ENCODE measurements at places on chromosomes 3 and 15. TPM values are rescaled to one million over a fixed set of nuclear protein-coding genes. Genes with fewer than 3 reads are reported as not detected.
A peak's percentile ranks its signal among the peaks of the same experiment; 100 is the strongest.

DNA sequence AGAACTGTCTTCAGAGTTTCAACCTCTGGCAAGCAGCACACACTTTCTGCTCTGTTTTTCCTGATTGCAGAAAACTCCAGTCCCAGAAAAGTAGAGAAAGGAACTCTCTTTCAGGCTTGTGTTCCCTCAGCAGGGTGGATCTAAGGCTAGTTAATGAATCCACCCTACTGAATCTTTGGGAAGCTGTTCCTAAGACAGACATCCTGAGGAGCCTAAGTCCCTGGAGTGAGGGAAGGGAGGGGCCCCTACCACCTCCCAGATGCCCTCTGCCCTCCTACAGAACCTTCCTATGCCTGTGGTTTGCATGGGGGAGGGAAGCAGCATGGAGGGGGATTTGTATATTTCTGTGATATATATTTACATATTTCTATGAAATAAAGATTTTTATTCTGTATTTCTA, 124.4 kb downstream of the ANO10 start:
- peak; percentile 63 for DNase-seq

DNA sequence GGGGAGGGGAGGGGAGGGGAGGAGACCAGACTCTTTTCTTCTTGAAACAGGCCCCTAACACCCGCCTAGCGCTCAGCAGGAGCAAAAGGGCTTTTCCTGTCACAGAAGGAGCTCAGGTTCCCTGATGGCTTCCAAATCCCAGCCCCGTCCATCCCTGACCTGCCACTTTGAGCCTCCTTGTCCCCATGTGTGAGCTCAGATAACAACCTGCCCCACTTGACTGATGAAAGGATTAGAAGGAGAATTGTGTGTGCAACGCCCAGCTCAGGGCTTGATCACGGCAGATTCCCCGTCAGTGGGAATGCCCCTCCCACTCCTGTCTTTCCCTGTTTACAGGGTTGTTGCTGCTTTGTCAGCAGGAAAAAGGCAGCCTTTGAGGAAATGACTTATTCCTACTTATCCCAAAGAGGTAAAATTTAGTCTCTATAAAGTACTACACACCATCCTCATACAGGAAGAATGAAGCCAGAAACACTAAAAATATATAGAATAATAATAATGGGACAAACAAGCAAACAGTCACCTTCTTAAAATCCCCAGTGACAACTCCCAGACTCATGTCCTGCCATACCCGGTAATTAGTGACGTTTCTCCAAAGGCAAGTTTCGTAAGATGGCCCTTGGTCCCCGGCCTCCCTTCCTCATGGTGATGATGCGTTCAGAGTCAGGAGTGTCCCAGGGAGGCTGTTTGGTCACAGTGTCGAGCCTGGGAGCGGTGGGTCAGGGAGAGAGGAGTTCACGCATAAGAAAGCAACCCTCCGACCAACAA, 6.1 kb upstream of the LRRC15 start:
- DNase-seq: peak; percentile 66

- DNase-seq: no peak
Measured at GRCh38 chr15:47473832-47474231, 243.5 kb upstream of the SEMA6D start.

- DNase-seq: no peak
Measured at GRCh38 chr3:98058244-98058960, 23.3 kb upstream of the GABRR3 start.

GRCh38 chr3:134216191-134216764, 34.4 kb downstream of the RYK start:
- DNase-seq: no peak

DNA sequence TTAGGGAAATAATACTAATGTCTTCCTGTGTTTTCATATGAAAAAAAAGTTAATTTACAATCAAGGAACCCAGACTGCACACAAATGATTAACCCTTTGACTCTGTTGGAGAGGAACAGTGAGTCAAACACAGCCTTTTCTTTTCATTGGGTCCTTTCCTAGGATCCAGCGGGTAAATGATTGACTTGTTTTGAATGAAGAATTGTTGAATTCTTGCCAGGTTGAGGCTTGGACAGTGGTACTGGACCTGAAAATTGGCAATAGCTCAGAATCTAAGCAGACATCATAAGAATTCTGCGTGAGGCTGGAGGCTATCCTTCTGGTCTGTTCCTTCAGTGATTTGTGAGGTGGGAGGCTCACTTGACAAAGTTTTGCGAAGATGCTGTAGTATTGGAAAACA, 143.0 kb downstream of the RYR3 start:
- DNase-seq: no peak

DNA sequence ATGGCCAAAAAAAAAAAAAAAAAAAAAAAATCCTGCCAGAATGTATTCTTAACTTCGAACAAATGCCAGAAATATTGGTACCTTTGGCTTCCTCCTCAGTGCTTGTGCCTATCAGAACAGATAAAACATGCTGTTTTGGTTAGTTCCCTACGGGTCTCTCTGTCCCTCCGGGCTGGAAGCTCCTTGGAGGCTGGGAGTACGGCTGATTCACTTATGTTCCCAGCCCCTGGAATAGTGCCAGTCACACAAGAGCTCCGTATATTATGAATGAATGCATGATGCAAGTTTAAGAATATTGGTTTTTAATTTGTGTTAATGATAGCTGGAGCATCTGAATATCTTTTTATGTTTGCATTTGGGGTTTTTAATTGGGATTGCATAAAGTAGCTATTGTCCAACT, 44.0 kb downstream of the NR2F2 start:
- DNase-seq: no peak

GRCh38 chr15:26325495-26325894, 447.4 kb downstream of the GABRB3 start:
- no peak for DNase-seq

GRCh38 chr15:31047437-31047836, 54.1 kb downstream of the TRPM1 start:
- no peak for DNase-seq

DNA sequence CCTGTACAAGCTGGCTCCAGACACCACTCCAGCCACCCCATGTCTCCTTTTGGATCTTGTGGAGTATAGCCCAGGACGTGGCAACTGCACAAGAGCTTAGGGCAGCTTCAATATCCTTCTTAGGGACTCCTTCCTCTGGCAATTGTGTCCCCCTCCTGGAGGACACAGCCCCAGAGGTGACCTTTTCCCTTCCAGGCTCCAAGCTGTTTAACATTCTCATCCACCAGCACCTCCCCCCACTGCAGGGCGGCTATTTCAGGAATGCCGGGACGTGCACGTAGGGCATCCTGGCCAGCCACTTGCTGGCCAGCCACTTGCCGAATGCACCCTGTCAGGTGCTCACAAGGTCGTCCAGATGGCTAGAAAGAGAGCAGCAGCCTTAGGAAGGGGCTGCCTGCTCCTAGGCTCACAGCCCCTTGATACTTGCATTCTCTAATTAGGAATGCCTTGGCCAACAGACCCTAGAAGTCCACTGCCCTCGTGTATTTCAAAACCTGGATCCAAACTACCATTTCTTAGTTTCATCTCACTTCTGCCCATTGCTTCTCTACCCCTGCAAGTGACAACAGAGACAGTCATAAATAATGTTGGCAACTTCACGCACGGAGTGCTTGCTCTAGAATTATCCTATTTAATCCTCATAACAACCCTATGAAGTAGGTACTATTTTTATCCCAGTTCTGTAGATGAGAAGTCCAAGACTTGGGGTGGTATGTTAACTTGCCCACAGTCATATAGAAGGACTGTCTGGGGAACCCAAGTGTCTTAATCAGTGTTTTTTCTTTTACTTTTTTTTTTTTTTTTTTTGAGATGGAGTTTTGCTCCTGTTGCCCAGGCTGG, 24.5 kb upstream of the IDH2 start:
- DNase-seq: peak; percentile 77

GRCh38 chr3:72345237-72345878, 502.9 kb downstream of the SHQ1 start:
- no peak for DNase-seq

- no peak for DNase-seq
Measured at GRCh38 chr3:133843634-133844033, 38.0 kb downstream of the SRPRB start.

DNA sequence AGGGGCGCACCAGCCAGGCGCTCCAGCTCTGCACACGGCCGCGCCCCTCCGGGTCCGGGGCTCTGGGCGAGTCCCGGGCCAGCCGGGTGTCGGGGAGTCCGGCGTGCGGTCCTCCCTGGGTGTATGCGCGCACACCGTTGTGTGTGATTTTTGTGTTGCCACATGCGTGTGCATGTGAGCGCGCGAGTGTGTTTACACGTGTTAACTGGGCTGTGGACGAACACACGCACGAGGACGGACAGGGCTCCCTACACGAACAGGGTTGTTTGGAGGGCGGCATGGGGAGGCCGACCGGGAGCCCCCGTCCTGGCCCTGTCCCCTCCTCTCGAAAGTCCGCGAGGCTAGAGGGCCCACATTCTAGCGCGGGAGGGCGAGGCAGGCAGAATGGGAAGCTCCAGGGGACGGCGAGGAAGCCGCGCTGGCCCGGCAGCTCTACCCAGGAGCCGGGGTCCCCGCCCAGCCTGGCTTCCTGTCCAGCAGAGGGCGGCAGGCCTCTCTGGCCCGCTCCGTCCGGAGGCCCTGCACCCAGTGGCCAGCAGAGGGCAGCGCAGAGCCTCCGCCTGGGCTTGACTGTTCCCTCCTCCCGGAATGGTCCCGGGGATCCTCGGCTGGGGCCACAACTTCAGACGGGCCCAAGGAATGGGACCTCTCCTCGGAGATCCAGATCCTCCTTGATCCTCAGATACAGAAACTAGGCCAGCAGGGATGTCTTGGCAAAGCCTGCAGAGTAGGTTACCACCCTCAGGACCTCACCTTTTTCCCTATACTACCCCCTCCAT, 611 bp upstream of the LINGO1 start:
- DNase-seq: peak; percentile 97

The MGLL gene
- 0.12 TPM for total RNA-seq

The IGF2BP2 gene
- 147 TPM for total RNA-seq

Measured in neural progenitor cell (in vitro differentiated cells).